AG09309 (cell line): ENCODE measurements at places on chromosomes 2 and 18.
A peak's percentile ranks its signal among the peaks of the same experiment; 100 is the strongest.

- DNase-seq: no peak
These were observed 958.9 kb downstream of the DCDC2C start for GRCh38 chr2:4662161-4662779.

- no peak for DNase-seq
These were observed 148.0 kb upstream of the SLC14A2 start for GRCh38 chr18:45467293-45467692.

DNA sequence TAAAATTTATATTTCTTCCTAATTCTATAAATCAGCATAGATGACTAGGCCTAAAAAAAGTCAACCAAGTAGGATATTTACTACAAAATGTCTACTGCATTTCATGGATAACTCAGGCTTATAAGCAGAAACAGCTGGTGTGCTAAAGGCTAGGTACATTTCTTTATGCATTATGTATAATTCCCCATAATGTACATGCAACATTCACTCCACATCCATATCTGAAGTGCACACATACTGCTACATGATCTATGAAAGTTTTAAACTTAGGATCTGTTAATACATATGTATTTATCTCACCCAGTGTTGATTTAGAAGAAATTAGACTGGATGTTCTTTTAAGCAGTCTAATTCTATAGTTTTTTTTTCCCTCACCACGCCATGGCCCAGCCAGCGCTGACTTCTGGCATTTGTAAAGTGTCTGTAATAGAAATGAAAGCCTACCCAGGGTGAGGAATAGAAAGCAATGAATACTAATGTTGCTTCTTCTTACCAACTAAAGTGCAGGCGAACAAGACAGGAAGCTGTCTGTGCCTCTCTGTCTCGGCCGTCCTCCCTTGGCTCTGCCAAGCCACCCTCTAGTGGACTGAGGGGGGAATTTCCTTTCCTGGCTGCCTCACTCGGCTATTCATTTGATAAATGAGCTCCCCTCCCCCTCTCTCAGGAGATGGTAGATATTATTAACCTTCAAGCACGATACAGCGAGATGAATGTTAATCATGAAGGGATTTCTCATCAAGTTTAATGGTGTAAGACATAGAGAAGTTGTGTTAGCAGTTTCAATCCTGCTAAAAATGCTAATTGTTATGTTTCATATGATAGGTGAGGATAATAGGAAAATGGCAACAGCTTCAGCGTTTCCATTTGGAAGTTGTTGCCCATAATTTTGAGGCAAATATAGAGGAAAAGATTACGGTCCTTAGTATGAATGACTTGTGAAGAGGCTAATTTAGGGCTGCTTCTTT, 384.5 kb downstream of the MTX2 start:
- peak; percentile 27 for DNase-seq

- no peak for DNase-seq
These were observed 19.3 kb downstream of the MSGN1 start for GRCh38 chr2:17835516-17835915.

DNA sequence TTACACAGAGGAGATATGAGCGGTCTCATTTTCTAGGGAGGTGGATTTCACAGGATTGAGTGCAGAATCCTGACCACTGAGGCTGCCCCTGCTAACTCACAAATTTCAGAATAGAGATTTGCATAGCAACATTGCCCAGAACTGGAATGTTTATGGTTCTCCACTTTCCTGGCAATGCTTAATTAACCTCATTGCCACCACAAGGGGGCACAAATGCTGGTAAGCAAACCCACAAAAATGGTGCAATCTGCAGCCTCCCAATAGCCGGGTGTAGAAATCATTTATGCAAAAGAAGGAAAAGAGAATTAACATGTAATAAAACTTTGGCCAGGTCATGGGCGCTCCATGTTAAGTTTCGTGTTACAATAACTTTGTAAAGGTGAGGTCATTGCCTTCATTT, 112.4 kb downstream of the CYRIA start:
- DNase-seq: no peak

DNA sequence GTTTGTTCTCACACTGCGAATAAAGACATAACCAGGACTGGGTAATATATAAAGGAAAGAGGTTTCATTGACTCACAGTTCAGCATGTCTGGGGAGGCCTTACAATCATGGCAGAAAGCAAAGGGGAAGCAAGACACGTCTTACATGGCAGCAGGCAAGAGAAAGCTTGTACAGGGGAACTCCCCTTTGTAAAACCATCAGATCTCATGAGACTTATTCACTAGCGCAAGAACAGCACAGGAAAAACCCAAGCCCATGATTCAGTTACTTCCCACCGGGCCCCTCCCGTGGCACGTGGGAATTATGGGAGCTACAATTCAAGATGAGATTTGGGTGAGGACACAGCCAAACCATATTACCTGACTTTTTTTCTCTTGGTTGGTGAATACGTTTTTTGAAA, 51.3 kb downstream of the TMEM247 start:
- no peak for DNase-seq

- DNase-seq: no peak
These were observed 18.7 kb downstream of the POMC start for GRCh38 chr2:25149646-25150045.

DNA sequence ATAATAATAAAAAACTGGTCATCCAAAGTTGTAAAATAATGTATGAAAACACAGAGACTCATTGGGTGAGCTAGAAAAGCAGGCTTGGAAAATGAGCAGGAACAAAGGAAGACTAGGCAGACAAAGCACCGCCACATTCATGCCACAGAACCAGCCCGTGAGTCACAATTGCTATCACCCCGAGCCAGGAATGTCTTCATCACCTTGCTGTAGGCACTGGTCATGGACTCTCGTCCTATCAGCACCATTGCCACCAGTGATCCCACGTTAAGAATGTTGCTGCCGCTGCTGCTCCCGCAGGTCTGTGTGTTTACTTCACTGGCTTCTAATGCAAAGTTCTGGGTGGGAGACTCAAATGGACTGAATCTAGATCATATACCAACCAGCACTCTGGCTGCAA, 417.9 kb downstream of the PID1 start:
- no peak for DNase-seq

DNA sequence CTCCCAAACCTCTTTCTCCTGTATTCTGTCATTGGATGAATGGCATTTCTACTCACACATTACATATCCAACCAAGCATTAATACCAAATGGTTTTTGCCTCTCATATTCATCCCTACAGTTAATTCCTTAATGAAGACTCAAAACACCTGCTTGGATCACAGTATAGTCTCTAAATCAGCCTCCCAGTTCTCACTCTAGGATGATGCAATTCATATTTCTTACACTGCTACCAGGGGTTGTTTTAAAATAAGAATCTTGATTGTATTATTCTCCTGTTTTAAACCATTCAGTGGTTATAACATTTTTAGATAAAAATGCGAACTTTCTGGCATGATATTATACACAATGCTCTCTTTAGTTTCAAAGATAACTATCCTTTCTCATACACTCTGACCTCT, 281.4 kb upstream of the ZEB2 start:
- no peak for DNase-seq

DNA sequence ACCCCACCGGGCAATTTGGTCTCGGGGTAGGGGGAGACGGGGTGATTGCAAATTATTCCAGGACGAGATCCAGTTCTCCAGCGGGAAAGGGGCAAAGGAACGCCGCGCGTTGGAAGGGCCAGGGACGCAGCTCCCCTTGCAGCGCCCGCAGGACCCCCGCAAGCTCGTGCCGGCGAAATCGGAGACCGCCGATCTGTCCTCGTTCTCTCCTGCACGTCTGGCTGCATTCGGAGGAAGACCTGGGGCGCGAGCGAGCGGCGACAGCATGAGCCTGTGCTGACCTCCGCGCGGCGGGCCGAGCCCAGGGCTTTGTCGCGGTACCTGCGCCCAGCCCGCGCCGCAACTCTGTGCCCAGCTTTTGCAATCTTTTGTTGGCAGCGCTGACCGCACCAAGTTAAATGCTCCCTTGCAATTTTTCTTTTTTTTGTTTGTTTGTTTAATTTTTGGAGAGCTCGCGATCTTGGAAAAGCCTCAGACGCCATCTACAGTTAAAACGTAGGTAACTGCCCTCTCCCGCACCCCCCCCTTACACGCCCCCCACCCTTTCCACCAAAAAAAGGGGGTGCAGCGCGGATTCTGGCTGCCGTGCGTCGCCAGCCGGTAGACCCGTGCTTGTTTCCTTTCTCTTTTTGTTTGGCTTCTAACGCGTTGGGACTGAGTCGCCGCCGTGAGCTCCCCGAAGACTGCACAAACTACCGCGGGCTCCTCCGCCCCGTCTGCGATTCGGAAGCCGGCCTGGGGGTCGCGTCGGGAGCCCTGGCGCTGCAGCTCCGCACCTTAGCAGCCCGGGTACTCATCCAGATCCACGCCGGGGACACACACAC, 667 bp downstream of the TRIB2 start:
- no peak for DNase-seq

DNA sequence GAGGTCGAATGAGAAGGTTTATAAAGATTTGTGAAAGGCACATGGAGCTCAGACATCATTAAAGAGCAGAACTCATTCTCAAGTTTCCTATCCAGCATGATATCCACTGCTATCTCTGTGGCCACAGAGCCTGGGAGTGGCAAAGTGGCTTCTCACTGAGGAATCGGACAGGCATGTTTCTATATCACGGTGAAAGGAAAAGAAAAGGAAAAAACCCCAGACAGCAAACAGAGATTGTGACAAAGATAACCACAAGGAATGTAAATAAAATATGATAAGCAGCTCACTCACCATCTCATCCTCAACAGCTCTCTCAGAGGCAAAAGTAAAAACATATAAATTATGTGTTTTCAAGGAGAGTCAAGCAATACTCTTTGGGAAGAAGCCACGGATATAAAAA, 2.5 kb downstream of the PID1 start:
- DNase-seq: no peak

DNA sequence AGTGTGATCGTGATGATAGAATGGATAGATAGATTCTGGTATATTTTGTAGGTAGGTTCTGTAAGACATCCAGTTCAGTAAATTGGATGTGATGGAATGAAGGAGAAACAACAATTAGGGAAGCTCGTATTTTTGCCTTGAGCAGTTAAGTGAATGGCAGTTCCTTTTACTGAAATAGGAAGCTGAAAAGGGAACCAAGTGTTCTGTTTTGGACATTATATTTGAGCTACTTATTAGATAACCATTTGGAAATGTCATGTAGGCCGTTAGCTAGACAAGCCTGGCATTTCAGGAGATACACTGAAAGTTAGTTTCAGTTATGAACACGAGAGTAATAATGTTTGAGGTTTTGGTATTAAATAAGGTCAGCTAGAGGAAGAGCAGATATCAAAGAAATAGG, 41.5 kb downstream of the MARCHF7 start:
- no peak for DNase-seq

- no peak for DNase-seq
These were observed 233.4 kb upstream of the MYT1L start for GRCh38 chr2:2564300-2565078.
